ENCODE measurements at places on chromosomes 6 and 20.
A peak's percentile ranks its signal among the peaks of the same experiment; 100 is the strongest.

GRCh38 chr20:35467339-35468224 lies 12.2 kb downstream of the CEP250 start:
- no peak for DNase-seq

GRCh38 chr20:19211661-19212468 lies 577 bp upstream of the SLC24A3 start:
- DNase-seq: peak; percentile 50

DNA sequence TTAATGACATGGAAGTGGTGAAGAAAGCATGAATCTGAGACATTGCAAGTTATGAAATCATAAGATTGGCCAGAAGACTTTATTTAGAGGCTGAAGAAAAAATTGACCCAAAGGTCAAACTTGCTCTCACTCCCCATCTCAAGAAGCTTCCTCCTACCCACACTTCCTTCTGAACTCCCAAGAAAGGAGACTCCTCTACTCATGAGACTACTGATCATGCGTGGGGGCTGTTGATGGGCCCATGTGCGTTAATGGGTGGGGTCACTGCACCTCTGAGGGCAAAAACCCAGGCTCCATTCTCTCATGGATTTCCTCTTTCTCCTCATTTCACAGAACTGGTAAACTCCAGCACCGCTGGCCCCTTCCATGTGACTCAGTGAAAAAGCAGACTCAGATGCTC lies 470.6 kb upstream of the ARID1B start:
- DNase-seq: no peak

GRCh38 chr20:50969912-50970311 lies 11.3 kb downstream of the MOCS3 start:
- no peak for DNase-seq

- no peak for DNase-seq
Measured at GRCh38 chr6:116015561-116015960, 45.1 kb downstream of the FRK start.

DNA sequence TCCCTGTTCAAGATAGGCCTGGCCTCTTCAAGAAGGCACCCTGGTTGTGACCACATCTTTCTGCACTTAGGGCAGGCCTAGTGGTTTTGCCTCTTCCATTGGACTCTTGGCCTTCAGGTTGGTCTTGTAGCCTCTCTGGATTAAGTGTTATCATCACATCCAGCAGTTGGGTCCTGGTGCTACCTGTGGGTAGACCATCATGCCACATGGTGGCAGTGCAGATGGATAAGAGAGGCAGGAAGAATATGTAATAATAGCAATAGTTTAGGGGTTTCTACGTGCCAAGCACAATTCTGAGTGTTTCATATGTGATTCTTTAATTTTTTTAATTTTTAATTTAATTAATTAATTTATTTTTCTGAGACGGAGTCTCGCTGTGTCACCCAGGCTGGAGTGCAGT lies 28.5 kb upstream of the SNRPB2 start:
- no peak for DNase-seq

DNA sequence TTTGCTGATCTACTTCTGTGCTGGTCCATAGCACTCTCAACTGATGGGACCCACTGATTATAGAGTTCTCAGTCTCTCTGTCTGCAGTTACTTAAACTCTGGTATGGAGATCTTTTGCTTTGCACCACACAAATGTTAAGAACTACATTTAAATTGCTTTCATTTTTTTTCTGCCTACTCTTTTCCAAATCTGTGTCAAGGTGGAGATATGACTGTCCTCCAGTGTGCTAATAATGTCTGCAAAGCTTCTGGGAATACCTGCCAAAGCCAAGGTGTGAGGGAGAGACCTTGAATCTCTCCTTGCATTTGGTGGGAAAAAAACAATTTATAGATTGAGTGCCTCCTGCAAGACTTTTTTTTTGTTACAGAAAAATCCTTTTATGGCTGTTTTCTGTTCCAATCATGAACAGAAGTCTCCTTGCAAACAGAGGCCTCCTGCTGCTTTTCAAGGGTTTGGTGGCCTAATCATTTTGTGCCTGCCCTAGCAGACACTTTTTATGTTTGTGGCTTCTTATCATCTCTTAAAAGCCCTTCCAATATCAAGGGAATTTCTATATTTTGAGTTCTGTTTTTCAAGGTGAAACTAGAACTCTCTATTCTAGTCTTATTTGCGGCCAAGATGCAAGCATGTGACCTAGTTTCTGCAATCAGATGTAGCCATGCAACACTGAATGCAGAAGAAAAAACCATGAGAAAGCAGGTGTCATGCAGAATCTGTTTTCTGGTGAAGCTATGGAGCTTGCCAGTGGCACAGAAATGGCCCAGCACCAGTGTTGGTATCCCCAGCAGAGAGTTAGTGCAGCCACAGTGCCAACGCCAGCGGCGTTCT lies 23.2 kb upstream of the AKIRIN2 start:
- no peak for DNase-seq

DNA sequence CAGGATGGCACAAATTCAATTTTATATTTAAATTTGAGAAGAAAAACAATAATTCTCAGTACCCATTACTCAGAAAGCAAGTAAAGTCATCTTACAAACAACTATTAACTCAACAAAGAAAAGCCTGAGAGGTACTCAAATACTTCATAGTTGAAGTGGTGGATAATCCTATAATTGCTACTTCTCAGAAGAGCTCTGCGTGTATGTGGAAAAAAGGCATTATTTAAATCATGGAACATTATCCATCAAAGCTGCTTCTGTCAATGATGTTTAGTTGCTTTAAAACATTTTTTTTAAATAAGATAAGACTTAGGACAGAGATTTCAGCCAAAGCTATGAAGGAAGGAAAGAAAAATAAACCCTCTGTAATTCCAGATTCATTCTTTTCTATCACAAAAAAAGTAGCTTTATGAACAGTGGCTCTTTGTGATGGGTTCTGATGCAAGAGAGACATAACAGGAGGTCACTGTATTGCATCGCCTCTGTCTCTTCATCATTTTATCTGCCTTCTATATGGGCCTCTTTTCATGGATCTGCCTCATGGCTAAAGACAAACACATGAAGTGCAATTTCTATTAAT lies 367.9 kb upstream of the SLC35B3 start:
- DNase-seq: no peak

DNA sequence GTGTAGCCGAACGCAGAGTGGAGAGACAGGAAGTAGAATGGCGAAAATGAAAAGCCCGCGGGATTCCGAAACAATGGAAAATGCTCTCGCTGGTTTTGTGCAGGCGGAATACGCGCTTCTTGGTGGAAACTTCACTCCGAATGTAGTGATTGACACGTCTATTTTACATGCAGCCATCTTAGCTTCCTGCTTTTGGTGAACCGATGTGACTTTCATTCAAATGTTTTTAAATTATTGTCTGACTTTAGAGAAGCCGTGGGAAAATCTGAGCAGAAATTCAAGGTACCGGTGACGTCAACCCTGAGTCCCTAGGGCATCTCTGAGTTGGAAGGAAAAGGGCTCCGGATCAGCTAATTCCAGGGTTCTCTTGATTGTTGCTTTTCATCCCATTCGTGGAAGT lies 11.4 kb downstream of the GPX5 start:
- DNase-seq: peak; percentile 63

GRCh38 chr20:13089950-13090469 lies 81.2 kb downstream of the SPTLC3 start:
- no peak for DNase-seq

GRCh38 chr6:122214605-122215318 lies 184.7 kb upstream of the HSF2 start:
- DNase-seq: no peak

- no peak for DNase-seq
Measured at GRCh38 chr6:129207832-129208231, 324.9 kb downstream of the LAMA2 start.

GRCh38 chr20:17491488-17491887 lies 39.7 kb downstream of the BFSP1 start:
- no peak for DNase-seq

DNA sequence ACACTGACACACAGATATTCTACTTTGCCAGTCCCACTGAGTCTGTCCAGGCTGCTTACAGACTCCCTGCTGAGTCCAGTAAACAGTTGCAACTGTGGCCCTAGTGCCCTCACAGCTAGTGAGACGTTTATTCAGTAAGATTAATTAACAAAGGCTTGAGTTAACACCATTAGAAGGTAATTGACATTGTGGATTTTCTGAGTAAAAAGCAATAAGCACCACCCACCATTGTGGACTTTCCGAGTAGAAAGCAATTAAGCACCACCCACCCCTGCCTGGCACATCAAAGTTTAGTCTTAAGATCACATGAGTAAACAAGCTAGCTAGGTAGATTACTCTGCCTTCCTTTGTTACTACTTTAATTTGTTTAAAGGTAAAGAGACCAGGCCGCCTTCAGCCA lies 408.6 kb upstream of the IMPG1 start:
- DNase-seq: no peak

DNA sequence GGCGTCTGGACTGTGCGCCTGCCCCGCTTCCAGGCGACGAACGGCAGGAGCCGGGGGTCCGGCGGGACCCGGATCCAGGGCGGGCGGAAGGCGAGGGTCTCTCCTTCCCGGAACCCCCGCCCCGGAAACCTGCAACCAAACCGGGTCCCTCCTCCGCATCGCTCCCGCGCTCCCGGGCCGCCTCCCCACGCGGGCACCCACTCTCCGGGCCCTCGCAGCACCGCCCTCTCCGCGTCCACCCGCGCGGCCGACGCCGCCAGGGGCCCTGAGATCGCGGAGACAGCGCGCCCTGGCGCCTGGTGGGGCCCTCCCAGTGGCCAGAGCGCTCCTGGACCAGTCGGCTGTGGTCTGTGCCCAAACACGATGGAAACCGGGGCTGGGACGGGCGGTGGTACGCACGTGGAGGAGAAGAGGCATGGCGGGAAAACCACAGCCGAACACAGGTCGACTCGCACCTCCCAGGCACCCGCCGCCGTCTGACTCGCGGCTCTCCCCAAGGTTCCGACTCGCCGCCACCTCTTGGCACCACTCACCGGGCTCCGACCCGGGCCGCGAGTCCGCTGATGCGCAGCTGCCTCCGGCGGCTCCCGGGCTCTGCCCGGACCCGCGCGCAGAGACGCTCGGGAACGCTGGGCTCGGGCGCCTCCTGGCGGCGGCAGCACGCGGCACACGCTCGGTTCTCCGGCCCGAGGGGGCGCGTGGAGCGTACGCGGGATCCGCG lies 7.9 kb downstream of the NKX2-2 start:
- peak; percentile 75 for DNase-seq

DNA sequence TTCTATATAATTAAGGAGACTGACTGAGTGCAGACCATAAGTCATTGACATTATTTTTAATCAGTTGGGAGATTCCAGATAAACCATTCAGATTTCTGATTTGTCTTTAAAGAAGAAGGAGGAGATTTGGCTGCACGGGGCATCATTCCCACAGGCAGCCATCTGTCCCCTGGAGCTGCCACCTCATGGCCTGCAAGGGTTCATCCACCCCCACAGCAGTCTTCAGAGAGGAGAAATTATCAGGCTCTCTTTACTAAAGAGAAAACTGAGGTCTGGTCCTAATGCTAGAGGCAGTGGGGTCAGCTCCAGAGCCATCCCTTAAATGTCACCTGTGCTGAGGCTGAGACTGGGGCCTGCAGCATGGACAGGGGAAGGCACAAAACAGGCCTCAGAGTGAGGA lies 501.3 kb upstream of the SULF2 start:
- DNase-seq: no peak

DNA sequence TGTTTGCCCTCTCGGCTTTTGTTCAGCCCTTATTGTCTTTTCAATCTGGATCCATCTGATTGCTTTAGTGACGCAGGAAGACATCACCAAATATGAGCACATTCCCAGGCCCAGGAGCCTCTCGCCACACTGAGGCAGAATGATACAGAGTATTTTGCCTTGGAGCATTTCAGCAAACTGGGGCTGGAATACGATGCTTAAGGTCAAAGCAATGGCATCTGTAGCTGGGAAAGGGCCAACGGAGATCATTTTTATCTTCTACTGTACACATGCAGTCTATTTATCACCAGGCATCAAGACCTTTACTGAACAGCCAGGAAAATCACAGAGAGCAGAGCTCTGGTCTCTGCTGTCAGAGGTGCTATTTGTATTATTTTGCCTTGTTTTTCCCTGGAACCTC lies 655.3 kb downstream of the RNF144B start:
- DNase-seq: no peak

GRCh38 chr6:139763468-139764210 lies 389.2 kb upstream of the CITED2 start:
- DNase-seq: no peak

DNA sequence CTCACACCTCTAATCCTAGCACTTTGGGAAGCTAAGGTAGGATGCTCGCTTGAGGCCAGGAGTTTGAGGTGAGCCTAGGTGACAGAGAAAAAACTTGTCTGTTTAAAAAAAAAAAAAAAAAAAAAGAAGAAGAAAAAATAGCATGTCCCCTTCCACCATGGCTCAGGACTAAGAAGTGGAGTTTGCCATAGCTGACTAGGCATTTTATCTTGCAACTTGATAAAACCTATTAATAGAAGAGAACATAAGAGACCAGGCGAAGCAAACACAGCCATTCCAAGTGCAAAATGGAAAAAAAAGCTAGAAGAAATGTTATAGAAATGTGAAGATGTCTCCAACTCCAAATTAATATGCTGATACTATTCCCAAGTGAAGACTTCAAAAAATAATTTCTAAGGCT lies 277.5 kb downstream of the MEI4 start:
- DNase-seq: no peak

DNA sequence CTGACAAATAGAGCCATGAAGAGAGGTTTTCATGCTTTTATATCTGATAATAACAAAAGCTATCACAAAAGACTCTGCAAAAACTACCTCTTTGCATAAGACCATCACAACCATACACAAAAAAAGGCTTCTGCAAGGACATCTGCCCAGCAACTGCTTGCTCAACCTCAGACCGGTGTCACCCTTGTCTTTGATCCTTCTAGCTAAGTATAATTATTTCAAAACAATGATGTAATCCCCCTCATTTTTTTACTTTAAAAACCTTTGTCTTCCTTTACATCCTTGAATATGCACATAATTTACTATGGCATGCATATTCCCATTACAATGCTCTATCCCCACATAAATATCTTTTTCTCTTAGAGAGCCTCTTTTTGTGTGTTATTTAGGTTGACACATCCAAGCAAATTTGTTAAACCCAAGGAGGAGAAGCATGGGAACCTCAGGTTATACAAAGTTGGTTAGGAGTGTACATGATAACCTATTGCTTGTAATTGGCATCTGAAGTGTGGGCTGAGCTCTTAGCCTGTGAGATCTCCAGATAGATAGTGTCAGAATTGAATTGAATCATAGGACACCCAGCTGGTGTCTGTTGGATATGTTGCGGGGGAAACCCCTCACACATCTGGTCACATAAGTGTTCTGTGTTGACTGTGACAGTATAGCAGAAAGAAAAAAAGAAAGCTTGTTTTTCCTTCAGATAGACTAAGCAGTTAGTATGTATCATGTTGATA lies 20.7 kb upstream of the CGA start:
- no peak for DNase-seq

GRCh38 chr6:33075208-33075567 lies 602 bp upstream of the HLA-DPB1 start:
- DNase-seq: no peak

GRCh38 chr20:15866916-15867730 lies 706.1 kb downstream of the KIF16B start:
- DNase-seq: no peak

GRCh38 chr6:46491628-46492547 lies 639 bp upstream of the RCAN2 start:
- peak; percentile 69 for DNase-seq

Data from Daoy (cell line).